ENCODE measurements at places on chromosomes 7 and 10. TPM values are rescaled to one million over a fixed set of nuclear protein-coding genes. Genes with fewer than 3 reads are reported as not detected.

The NPY4R2 gene
- 0.53 TPM for total RNA-seq

The WIPF3 gene
- total RNA-seq, result 0.51 TPM

DNA sequence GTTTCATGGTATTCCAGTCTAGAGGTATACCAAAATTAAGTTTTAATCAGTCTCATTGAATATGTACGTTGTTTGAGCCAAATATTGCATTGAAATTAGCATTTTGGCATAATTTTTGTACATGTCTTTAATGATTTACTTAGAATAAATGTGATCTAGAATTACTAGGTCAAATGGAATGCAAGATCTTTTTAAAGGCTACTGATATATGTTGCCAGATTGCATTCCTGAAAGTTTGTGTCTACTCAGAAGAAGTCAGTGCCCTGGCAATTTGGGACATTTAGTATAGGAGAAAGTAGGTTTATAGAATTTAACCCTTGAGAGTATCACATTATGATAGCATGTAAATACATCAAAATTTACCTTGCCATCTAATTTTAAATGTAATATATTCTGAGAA lies 32.4 kb downstream of the KMT2E start:
- no peak for DNase-seq

DNA sequence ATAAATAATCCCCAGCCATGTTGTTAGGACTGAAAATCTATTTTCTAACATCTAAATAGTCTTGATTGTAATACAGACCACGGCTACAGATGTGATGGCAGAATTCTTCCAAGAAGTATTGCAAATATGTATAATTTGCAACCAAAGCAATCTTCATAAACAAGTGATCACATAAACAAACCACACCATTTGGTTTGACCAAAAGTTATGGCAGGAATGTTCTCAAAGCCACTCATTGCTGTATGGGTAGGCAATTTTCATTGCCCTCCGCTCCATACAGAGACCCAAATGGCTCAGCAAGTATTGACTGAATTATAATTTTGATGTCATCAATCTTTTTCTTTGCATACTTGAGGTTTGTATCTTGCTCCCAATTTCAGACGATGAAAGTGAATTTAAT lies 19.0 kb upstream of the RHOBTB1 start:
- no peak for DNase-seq

DNA sequence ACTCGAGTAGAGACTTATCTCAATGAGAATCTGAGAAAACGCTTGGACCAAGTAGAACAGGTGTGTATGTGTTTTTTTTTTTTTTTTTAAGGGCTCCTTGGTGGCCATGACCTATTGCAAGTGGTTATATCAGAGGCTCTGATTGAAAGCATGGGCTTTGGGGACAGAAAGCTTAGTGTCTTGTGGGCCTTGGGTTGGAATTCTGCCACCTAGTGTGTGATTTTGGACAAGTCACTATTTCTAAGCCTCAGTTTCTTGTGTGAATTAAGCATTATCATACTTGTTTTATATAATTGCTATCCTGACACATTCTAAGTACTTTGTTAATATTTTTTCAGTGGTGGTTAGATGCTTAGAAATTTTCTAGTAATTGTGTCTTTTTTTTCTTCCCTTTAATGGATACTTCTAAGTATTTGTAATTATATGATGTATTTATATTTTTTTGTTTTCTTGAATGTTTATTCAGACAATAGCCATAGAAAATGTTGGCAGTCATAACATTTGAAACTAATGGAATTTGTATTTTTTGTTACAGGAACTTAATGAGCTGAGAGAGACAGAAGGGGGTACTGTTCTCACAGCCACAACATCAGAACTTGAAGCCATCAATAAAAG lies 33.1 kb downstream of the SMC3 start:
- no peak for DNase-seq

DNA sequence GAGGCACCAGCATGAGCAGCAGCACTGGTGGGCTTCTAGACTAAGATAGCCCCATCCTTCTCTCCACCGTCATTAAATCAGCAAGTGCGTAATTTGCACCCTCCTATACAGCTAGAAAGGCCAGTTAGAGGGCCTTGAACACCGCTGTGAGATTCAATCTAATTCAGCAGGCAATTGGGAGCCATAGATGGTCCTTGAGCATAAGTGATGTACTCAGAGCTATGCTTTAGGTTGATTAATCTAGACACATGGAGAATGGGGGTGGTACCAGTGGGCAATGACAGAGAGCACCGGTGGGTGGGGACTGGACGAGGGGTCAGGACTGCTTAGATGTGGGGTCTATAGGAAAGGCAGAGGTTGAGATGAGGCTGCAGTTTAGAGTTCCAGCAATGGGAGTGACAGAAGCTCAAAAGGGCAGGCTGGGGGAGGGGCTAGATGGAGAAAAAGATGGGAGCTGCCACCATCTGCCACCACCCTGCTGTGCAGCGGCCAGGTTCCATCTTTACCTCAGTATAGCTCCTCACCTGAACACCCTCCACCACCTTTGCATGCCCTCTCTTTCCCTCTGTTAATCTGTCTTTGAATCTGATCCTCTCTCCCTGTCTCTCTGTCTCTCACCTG lies 87.3 kb downstream of the C10orf105 start:
- DNase-seq, result no peak

- no peak for DNase-seq
Measured at GRCh38 chr10:2914741-2915140, 152.6 kb upstream of the PFKP start.

DNA sequence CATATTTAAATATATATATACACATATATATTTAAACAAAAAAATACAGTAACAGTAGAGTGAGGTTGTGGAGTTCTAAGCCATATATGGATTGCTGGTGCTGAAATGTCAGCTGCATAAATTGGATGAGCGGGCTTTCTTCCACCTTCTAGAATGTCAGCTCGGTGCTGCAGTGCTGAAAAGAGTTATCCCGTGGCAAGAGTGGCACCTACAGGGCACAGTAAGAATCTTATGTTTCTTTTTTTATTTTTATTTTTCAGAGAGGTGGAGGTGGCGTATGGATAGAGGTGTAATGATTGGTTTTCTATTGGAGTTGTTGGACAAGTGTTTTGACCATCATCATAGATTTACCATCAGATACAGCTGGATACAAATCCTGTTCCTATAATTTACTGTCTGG lies 86.2 kb upstream of the DYNC1I1 start:
- no peak for DNase-seq

- DNase-seq, result no peak
Measured at GRCh38 chr10:74238516-74238915, 87.5 kb downstream of the ADK start.

- DNase-seq, result no peak
Measured at GRCh38 chr7:130141161-130141883, 63.9 kb downstream of the TMEM209 start.

DNA sequence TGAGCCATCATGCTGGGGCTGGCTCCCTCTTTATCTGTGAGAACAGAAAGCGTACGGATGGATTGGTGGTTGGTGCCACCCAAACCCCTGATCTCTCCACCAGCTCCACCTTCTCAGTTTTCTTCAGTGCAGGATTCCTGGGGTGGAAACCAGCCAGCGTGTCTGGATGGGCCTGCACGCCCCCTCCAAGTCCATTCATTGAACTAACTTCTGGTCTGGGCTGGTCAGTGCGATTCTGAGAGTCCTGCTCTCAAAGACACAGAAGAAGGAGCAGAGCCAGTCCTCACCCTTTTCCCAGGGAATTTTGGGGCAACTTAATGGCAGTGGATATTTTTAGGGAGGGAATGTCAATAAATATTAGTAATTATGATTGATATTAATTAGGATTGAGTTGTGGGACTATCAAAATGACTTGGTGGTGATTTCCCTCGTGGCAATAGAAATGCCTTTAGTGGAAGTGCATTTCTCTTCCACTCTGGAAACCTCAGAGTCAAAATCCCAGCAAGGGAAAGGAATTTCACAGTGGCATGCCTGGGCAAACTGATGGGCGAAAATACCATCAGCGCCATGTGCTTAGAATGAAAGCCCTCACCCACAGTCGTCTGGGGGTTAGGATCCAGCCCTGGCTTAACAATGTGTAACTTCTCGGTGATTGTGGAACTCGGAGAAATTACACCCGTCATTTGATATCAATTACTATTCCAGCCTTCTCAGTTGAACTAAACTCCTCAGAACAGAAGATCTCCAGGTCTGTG lies 69.3 kb upstream of the EEPD1 start:
- no peak for DNase-seq

DNA sequence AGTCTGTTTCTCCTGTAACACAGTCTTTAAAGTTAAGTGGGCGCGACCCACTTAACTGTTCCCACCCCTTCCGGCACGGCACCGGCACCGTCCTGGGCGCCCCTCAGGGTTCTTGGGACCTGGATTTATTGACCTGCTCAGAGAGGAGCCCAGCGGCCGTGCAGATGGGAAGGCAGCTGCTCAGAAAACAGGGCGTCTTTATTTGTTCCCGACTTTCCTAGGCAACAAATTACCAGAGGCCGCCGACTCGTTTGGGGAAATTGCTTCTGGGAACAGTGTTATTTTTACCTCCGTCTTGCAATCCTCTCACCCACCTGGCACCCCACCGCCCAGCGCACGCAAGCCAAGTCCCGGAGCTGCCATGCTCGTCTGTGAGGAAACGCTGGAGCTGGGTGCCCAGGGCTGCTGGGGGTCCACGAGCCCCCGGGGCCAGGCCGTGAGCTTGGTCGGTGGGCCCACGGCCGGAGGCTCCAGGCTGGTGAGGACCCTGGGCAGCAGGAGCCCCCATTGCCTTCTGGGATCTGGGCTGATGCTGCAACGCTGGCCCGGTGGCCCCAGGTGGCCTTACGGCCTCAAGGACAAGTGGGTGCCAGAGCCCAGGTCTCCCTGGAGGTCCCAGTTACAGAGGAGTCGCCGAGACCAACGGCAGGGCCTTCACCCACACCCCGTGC lies 14.9 kb upstream of the ADGRA1 start:
- no peak for DNase-seq

- no peak for DNase-seq
Measured at GRCh38 chr10:28505359-28505959, 27.5 kb upstream of the WAC start.

Measured in chondrocyte (in vitro differentiated cells).